ENCODE measurements at places on chromosomes 12 and 14.

DNA sequence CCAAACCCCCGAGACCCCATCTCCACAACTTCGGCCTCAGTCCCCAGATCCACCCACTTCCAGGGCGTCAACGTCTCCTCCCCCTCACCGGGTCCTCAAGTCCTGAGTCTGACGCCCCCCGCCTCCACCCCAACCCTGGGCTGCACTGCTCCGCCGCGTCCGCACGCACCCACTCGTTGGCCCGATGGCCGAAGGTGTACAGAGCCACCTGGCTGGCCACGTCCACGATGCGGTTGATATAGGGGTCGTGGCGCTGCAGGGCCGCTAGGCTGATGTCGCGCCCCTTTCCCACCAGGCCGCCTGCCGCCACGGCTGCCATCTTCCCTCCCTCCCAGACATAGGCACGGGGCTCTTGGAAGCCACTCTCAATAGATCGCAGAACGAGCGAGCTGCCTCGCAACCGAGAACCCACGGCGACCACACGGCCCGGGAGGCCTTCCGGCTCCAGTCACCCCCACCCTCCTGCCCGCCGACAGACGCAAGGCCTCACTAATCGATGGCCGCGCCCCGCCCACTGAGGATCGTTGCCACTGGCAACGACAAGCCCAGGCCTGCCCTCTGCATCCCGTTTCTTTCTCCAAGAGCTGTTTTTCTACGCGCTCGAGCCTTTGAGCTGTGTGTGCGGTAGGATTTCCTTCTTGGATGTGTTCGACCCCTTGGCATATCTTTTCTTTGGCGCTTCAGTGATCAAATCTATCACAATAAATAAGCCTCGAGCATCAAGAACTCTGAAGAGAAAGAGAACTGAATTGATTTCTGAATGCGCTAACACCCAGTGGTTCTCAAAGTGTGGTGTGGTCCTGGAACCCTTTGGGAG lies at the start of gene DCP1B:
DCP1B (minus strand) TSS at position 345 of the 817 bp plus-strand sequence; CDS start at position 319, 26 bp downstream.
- H3K4me1 ChIP-seq, result peaks cover 49% of the 10 kb centered on the region
- DNase-seq, result peak; percentile 91
- H3K4me3 ChIP-seq, result peak within 1 kb of the TSS; percentile 99

DNA sequence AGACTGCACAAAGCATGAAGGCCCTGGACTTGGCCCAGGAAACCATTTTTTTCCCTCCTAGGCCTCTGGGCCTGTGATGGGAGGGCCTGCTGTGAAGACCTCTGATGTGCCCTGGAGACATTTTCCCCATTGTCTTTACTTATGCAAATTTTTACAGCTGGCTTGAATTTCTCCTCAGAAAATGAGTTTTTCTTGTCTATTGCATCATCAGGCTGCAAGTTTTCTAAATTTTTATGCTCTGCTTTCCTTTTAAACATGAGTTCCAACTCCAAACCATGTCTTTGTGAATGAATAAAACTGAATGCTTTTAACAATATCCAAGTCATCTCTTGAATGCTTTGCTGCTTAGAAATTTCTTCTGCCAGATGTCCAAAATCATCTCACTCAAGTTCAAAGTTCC lies 43.7 kb upstream of the TRHDE start:
- no peak for DNase-seq
- no peak overlapping the region for H3K27ac ChIP-seq
- no peak overlapping the region for H3K4me3 ChIP-seq
- H3K27me3 ChIP-seq, result no peaks in the 10 kb centered on the region
- no peaks in the 10 kb centered on the region for H3K4me1 ChIP-seq

GRCh38 chr12:68739891-68740290 lies 6.1 kb upstream of the SLC35E3 start:
- no peaks in the 10 kb centered on the region for H3K27me3 ChIP-seq
- H3K27ac ChIP-seq, result no peak overlapping the region
- H3K4me1 ChIP-seq, result no peaks in the 10 kb centered on the region

DNA sequence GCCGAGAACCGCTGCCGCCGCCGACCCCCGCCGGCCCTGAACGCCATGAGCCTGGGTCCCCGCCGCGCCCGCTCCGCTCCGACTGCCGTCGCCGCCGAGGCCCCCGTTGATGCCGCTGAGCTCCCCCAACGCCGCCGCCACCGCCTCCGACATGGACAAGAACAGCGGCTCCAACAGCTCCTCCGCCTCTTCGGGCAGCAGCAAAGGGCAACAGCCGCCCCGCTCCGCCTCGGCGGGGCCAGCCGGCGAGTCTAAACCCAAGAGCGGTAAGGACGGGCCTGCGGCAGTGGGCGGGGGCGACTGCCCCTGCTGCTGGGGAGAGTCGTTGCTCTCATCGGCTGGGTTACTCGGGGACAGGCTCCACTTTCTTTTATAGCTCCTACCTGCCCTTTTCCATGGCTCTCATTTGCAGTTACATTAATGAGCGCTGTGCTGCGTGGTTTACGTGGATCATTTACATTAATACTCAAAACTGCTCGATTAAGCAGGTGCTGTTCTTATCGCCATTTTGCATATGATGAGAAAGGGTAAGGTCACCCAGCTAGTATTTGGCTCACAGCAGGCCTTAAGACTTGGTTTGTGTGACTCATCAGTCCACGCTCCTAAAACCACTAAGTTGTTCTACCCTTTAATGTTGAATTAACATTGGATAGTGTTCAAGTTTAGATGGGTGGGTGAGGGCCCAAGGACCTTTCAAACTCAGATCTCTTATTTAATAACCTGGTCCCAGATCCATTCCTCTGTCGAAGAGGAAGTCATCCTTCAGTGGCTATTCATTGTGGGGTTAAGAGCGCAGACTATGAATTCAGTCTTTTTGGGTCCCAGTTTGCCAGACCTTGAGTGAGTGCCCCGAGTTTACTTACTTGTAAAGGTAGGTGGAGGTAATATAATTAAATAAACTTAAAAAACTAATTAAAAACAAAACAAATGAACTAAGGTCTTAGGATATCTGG lies 823 bp downstream of the RNF10 start:
- peaks cover 37% of the 10 kb centered on the region for H3K4me1 ChIP-seq
- no peaks in the 10 kb centered on the region for H3K27me3 ChIP-seq
- DNase-seq, result no peak
- H3K36me3 ChIP-seq, result peaks cover 2% of the 10 kb centered on the region

DNA sequence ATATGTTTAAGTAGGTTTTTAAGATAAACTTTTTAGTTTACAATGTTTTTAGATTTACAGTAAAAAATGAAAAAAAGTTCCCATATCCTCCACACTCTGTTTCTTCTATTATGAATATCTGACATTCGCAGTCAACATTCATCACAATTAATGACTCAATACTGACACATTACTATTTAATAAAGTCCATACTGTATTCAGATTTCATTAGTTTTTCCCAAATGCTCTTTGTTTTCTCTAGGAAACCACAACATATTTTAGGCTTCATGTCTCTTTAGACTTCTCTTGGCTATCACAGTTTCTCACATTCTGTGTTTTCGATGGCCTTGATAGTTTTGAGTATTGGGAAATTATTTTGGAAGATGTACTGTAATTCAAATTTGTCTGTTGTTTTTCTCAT lies 399.8 kb downstream of the SLC6A15 start:
- no peak overlapping the region for H3K4me3 ChIP-seq
- no peaks in the 10 kb centered on the region for H3K36me3 ChIP-seq
- H3K27ac ChIP-seq, result no peak overlapping the region
- DNase-seq, result no peak
- no peaks in the 10 kb centered on the region for H3K4me1 ChIP-seq
- no peaks in the 10 kb centered on the region for H3K27me3 ChIP-seq

DNA sequence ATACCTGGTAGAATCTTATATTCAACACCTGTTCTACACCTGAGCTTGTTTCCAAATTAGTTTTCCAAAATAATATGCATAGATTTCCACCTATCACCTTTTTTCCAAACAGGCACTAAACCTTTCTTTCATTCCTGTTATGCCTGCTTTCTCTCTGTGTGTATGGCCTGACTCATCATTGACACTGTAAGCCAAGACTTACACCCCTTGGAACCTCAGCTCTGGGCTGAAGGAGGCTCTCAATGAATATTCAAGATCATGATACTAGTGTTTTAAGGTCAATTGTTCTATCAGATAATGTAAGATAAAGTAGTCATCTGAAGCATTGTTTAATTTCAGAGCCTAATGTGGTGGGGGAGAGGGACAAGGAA lies 1193.3 kb downstream of the FLRT2 start:
- H3K27ac ChIP-seq, result peak overlapping the region; percentile 71
- no peaks in the 10 kb centered on the region for H3K27me3 ChIP-seq
- H3K36me3 ChIP-seq, result no peaks in the 10 kb centered on the region
- DNase-seq, result peak; percentile 60
- peaks cover 56% of the 10 kb centered on the region for H3K4me1 ChIP-seq
- H3K4me3 ChIP-seq, result no peak overlapping the region

GRCh38 chr12:31801872-31802271 lies 73.1 kb upstream of the AMN1 start:
- H3K4me1 ChIP-seq, result no peaks in the 10 kb centered on the region
- H3K27ac ChIP-seq, result no peak overlapping the region
- no peak for DNase-seq
- no peak overlapping the region for H3K4me3 ChIP-seq
- no peaks in the 10 kb centered on the region for H3K36me3 ChIP-seq
- no peaks in the 10 kb centered on the region for H3K27me3 ChIP-seq

DNA sequence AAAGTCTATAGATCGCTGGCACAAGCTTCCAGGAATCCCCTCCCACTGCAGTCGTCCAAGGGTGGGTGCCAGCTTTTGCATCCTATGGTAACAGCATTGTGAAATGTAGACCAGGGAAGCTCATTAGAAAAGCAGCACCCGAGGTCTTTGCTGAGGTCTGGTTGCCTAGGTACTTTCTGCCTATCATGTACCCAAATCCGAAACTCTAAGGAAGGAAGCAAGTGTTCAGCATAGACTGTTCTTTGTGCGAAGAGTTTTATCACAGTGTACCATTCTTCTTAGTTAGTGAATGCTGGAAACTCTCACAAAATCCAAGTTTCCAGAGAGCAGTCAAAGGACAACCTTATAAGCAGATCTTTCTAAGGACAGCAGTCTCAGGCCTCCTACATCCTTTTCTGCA lies 1532.7 kb upstream of the TMEM132C start:
- H3K27me3 ChIP-seq, result no peaks in the 10 kb centered on the region
- H3K4me3 ChIP-seq, result no peak overlapping the region
- no peaks in the 10 kb centered on the region for H3K36me3 ChIP-seq
- DNase-seq, result no peak
- H3K4me1 ChIP-seq, result no peaks in the 10 kb centered on the region

DNA sequence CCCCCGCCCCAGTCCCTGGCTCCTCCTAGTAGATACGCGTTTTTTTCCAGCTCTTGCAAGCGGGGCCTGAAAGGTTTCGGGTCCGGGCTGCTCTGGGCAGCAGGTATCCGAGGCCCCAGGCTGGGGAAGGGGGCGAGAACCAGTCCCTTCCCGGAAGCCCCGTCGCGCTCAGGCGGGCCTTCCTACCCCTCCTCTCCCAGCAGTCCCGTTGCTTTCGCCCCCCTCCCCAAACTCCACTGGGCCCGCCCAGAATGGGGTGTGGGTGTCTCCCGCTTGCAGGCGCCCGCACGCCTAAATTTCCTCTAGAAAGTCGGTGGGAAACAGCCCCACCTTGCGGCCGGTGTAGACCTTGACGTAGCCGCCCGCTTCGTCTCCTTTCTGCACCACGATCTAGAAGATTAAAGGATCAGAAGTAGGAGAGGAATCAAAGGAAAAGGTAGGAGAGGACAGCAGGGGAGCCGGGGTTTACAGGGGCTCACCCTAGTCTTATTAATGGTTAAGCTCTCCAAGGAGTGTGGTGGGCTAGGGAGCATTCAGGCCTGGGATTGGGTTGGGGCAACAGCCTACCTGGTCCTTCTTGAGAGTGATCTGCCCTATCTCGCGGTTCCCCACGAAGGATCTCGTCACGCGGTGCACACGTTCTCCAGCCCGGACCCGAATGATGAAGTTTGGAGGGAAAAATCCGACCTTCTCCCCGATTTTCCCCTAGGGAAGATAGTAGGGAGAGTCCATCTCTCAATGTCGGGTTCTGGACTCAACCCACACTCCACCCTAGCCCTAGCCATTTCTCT lies 7.3 kb downstream of the STAC3 start:
- peak; percentile 54 for DNase-seq
- no peaks in the 10 kb centered on the region for H3K36me3 ChIP-seq
- H3K27me3 ChIP-seq, result peaks cover 55% of the 10 kb centered on the region
- peaks cover 57% of the 10 kb centered on the region for H3K4me1 ChIP-seq
- H3K27ac ChIP-seq, result no peak overlapping the region
- H3K4me3 ChIP-seq, result peak overlapping the region; percentile 51

DNA sequence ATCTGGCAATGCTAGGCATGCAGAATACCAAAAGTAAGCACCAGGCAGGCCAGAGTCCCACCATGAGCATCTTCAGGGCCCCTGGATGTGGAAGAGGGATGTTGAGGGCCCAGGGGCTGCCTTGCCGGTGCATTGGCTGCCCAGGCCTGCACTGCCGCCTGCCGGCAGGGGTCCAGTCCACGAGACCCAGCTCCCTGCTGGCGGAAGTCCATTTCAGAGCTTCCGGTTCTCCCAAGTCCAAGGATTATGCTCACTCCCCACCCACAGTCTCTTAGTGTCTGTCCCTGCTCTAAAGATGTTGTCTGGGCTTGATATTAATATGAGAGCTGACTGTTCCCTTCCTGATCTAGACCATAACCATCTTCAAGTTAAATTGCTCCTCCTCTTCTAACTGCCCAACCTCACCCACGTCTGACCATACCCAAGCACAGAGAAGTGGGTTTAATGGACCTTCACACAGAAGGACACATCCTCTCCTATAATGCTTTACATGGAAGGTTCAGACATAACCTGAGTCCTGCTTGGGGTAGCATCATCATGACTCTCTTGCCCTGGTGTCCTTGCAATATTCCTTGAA lies 117.4 kb downstream of the DAD1 start:
- DNase-seq, result peak; percentile 55
- no peaks in the 10 kb centered on the region for H3K27me3 ChIP-seq
- H3K4me1 ChIP-seq, result no peaks in the 10 kb centered on the region
- H3K4me3 ChIP-seq, result no peak overlapping the region
- no peaks in the 10 kb centered on the region for H3K36me3 ChIP-seq

GRCh38 chr14:68140076-68140741 lies 320.6 kb downstream of the RAD51B start:
- H3K4me1 ChIP-seq, result peaks cover 46% of the 10 kb centered on the region
- DNase-seq, result peak; percentile 64
- H3K27ac ChIP-seq, result no peak overlapping the region

DNA sequence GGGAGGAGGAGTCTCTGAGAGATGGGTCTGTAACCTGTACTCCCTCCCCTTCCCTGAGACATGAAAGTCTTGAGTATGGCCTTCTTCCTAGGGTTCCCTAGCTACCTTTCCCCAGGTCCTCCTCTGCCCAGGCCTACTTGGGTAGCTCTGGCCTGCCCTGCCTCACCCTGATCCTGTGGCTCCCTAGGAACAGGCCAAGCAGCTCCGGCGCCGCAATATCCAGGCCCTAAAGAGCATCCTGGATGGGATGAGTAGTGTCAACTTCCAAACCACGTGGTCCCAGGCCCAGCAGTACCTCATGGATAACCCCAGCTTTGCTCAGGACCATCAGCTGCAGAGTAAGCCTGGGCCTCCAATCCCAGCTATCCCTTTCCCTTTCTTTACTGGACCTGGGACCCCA lies 12.3 kb downstream of the PRPF40B start:
- H3K27me3 ChIP-seq, result no peaks in the 10 kb centered on the region
- no peaks in the 10 kb centered on the region for H3K36me3 ChIP-seq
- DNase-seq, result no peak
